Hematopoietic multipotent progenitor cell treated with erythropoietin and hydrocortisone succinate and interleukin-3 and kit ligand, for 15 days (in vitro differentiated cells): ENCODE measurements at places on chromosomes 4 and X.

DNA sequence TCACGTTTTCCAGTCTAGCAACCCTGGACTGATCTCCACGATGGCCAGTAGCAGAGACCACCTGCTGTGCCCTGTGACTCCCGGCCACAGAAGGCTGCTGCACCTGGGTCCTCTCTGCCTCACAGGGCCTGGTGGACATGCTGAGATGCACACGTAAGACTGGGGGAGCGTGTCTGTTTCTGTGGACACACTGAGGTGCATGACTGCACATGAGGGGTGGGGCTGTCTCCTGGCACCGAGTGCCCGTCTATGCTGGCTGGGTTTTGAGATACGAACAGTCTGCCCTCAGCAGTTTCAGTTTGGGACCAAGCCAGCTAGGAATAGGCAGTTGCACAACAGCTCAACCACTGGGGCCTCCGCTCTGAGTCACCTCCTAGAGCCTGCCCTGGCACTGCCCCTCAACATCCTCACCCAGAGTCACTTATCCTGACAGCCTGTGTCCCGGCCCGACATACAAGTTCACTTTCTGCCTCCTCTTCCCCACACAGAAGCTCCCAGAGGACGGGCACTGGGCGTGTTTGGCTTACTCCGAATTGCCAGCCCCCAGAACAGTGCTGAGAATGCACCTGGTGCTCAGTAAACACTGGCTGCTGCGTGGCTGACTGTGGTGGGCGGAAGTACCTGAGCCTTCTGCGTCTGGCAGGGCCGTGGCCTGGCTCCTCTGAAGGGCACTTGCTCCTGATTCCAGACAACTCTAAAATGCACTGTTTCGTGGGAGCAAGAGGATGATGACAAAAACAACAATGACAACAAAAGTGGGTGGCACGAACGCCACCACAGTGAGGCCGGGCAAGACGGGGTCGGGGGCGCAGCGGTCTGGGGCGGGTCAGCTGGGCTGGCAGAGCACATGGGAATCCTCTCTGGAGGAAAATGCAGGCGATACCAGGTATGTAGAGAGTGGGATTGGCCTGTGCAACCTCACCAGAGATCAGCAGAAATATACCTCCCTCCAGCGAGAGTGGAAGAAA, 30.9 kb downstream of the RNF212 start:
- DNase-seq = peak; percentile 97

- DNase-seq = no peak
Observed at GRCh38 chr4:180059216-180059881, 2183.9 kb upstream of the TENM3 start.

DNA sequence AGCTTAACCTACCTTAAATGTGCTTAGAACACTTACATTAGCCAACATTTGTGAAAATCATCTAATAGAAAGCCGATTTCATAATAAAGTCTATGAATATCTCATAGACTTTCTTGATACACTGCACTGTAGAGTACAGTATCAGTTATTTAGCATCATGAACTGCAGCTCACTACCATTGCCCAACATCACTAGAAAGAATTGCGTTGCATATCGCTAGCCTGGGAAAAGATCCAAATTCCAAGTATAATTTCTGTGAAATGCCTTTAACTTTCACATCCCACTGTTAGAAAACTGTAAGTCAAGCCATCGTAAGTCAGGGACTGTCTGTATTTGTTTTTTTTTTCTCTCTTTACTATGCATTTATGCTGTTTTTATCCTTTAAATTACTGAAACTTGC, 918.6 kb upstream of the PABPC4L start:
- no peak for DNase-seq

DNA sequence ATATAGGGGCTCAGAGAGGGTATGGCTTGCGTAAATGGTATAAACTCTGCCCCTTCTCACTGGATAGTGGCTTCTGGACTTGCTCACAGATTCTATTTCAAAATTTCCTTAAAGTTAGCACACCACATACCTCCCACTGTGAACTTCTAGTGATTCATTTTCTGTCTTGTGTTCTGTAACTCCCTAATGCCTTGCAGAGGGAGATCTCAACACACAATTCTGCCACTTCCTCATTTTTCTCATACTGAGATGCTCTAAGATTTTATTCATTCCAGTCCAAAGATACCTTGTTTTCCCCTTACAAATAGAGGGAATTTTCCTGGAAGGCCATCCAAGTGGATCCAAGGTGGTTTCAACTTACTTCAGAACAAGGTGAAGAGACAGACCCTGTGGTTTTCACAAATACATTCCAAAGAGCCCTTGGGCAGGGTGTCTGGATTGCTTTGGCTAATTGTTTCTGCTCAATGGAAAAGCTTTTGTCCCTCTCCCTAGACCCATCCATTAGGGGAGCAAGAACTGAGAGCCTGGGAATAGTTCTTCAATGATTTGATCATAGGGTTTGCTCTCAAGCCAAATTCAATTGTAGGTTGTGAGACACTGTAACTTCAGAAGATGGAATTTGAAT, 52.1 kb upstream of the CAPN6 start:
- no peak for DNase-seq

DNA sequence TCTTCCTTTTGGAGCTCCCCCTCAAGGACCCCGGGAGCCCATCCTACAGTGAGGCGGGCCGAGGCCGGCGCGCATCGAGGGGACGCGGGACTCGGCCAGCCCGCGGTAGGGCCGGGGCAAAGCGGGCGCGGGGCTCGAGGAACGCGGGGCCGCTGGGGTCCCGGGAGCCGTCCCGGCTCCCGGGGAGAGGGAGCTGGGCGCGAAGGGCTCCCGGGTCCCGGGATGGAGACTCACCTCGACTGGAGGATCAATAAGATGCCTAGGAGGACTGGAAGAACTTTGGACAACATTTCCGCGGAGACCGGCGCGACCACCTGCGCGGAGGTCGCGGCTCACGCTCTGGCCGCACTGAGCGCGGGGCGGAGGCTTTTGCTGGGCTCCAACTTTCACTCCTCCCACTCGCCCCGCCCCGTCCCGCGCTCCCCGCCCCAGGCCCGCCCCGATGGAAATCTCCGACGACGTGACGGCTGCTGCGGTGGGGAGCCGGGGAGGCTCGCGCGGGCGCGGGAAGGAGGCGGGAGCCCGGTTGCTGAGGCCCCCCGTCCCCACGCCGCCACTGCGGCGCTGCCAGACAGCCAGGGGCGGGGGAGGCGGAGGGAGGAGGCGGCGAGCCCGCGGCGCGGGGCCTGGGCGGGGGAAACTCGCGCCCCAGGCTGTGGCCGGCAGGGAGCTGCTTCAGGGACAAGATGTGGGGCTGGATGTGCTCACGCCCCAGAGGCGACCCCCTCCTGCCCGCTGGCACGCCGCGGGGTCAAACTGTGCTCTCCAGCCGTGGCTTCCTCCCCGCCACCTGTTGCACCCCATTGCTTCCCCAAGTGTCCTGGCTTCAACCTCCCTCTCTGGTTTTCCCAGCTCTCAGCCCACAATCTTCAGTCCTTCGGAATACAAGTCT, at the start of gene GABRE:
Gene GABRE, minus strand, starts transcription at position 341 of the 892 bp plus-strand sequence. Its CDS starts 51 bp downstream, at position 290.
- DNase-seq = no peak

GRCh38 chrX:68508799-68509198, 9.9 kb downstream of the YIPF6 start:
- DNase-seq = no peak

DNA sequence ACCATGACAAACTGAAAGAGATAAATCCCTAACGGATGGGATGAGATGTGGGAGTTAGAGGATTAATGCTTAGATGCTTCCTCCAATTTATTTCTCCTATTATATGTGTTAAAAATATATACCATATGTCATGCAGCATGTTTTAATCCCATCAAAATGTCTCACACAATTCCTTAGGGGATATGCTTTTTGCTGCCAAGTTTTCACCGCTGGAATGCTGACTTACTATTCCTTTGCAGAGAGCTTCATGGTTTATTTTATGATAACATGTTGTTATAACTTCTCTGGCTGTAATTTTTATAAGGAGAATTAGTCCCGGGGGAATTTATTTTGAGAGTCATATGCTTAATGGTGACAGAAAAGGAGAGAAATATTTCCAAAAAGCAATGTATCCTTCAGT, 670.3 kb downstream of the IL1RAPL1 start:
- no peak for DNase-seq

DNA sequence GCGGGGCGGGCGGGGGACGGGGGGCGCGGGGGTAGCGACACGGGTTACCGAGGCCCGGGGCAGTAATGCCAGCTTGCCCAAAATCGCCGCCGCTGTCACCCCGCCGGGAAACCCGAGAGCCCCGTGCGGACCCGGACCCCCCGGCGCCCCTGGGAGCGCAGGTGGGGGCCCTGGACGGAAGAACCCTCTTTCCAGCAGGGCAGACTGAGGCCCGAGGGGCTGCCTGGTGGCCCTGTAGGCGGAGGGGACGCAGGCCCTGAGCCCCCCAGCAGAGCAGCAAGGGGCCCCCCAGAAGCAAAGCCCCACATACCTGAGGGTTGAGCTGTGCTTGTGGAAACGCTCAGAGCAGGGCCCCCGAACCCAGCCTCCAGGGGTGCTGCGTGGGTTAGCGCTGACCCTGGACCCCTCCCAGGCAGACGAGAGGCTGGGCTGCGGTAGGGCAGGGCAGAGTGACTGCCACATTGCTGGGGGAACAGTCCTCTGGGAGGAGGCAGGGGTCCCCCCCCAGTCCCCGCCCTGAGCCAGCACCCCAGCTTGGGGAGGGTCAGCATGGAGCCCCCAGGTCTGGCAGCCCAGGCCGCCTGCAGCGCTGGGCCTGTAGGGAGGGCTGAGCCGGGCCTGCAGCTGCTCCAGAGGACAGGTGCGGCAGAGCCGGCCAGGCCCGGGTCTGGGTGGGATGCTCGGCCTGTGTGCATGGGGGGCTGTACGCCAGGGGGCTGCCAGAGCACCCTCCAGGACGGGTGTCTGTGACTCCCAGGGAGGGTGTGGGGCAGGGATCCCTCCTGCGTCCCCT, 646 bp downstream of the DOK7 start:
- no peak for DNase-seq

GRCh38 chr4:81418572-81418971, 53.1 kb downstream of the RASGEF1B start:
- DNase-seq = no peak

DNA sequence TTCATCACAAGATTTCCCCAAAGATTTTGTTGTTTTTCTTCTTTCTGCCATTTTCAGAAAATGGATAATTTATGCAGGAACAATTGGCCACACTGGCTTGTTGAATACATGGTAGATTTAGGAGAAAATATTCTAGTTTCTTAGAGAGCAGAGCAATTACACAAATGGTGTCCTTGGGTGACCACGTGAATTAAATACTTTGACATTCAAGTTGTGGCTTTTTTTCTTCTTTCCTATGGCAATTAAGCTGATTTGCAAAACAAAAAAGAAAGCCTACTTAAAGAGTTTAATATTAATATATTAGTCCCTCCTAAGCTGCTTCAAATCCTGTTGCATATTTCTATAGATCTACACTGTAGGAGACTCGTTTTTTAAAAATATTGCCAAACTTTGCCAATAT, 133.0 kb upstream of the HTR2C start:
- DNase-seq = no peak

DNA sequence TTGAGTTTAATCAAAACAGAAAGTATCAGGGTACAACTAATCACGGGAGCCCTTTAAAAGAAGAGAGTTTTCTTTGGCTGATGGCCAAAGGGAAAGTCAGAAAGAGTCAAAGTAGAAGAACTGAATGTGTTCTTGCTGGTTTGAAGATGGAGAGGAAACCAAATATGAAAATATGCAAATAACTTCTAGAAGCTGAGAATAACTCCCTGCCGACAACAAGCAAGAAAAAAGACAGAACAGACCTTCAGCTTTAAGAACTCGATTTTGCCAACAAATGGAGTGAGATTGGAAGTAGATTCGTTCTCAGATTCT, 903.8 kb downstream of the STIM2 start:
- no peak for DNase-seq

DNA sequence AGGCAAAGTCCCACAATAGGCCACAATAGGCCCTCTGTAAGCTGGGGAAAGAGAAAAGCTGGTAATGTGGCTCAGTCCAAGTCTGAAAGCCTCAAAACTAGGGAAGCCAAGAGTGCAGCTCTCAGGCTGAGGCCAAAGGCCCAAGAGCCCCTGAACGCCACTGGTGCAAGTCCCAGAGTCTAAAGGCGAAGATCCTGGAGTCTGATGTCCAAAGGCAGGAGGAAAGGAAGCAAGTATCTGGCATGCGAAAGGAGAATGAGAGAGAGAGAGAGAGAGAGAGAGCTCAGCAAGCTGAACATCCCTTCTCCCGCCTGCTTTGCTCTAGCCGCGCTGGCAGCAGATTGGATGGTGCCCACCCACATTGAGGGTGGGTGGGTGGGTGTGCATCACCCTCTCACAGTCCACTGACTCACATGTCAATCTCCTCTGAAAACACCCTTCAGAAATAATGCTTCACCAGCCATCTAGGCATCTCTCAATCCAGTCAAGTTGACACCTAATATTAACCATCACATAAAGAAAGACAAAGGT, 30.9 kb upstream of the ELF2 start:
- DNase-seq = no peak

- no peak for DNase-seq
Observed at GRCh38 chr4:156378033-156378665, 424.5 kb upstream of the CTSO start.

DNA sequence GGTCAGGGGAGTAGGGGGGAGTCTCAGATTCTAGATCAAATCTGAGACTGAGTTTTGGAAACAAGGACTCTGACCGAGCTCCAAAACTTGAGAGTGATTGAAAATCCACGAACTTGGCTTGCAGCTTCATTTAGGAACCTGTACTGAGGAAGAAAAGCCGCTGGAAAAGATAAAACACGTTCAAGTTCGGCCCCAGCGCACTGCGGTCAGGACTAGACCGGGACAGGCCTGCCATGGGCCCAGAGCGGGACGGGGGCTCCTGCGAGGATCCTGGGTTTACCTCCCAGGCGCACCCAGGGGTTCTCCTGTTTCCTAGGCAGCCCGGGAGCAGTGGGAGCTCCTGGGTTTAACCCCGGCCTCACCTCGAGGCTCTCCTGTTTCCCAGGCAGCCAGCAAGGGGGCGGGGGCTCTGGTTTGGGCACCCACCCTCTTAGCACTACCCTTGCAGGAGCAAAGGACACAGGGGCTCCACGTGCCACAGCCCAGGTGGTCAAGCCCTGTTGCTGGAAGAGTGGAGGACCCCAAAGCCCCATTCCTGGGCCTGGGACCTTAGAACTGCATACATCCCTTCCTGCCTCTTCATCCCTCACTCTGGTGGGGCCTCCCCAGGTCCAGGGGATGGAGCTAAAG, 74.5 kb downstream of the ABLIM2 start:
- DNase-seq = no peak

DNA sequence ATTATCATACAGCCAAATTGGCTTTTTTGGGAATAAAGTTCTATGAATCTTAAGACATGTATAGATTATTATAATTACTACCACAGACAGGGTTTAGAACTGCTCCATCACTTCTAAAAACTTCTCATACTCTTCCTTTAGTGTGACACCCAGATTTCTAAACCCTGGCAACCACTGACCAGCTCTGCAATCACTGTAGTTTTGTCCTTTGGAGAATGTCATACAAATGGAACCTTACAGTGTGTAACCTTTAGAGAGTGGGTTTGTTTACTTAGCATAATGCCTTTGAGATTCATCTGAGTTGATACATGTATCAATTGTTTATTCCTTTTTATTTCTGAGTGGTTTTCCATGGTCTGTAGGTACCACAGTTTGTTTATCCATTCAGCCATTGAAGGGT, 95.0 kb downstream of the TMEM164 start:
- DNase-seq = no peak

- DNase-seq = no peak
Observed at GRCh38 chrX:139191286-139191685, 339.3 kb upstream of the F9 start.

GRCh38 chrX:114390251-114390796, 193.6 kb upstream of the HTR2C start:
- no peak for DNase-seq
